ENCODE measurements at places on chromosomes 13 and 19.
A peak's percentile ranks its signal among the peaks of the same experiment; 100 is the strongest.

- DNase-seq, result no peak
Measured at GRCh38 chr19:31338069-31338776, 11.0 kb downstream of the TSHZ3 start.

- DNase-seq, result peak; percentile 59
Measured at GRCh38 chr19:518598-519231, 11.4 kb downstream of the TPGS1 start.

GRCh38 chr19:4495471-4495870, 22.8 kb downstream of the PLIN4 start:
- DNase-seq, result no peak

DNA sequence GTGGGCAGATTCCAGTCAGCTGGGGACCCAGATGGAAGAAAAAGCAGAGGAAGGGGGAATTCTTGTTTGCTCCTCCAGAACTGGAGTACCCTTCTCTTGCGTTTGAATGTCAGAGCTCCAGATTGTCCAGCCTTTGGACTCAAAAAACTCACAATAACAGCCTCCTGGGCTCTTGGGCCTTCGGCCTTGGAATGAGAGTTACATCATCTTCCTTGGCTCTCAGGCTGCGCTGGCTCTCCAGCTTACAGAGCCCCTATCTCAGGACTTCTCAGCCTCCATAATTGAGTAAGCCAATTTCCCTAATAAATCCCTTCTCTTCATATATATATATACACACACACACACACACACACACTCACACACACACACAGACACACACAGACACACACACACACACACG, 1215.7 kb upstream of the SLC10A2 start:
- DNase-seq, result no peak

DNA sequence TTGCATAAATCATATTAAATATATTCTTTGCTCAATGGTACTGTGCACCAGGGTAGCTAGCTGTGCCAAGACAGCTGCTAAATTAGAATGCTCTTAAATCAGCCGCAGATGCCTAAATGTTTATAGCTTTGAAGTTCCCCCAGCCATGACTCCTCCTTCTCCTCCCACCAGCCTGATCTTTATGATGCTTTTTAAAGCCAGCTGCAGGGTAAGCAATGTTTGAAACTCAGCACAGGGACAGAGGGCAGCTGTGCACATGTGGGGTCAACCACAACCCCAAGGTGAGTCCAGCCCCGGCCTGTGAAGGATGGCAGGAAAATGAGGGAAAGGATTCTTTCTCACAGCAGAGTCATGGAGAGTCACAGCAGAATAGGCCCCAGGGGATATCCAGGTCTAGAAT, 635.7 kb downstream of the UQCRFS1 start:
- no peak for DNase-seq

DNA sequence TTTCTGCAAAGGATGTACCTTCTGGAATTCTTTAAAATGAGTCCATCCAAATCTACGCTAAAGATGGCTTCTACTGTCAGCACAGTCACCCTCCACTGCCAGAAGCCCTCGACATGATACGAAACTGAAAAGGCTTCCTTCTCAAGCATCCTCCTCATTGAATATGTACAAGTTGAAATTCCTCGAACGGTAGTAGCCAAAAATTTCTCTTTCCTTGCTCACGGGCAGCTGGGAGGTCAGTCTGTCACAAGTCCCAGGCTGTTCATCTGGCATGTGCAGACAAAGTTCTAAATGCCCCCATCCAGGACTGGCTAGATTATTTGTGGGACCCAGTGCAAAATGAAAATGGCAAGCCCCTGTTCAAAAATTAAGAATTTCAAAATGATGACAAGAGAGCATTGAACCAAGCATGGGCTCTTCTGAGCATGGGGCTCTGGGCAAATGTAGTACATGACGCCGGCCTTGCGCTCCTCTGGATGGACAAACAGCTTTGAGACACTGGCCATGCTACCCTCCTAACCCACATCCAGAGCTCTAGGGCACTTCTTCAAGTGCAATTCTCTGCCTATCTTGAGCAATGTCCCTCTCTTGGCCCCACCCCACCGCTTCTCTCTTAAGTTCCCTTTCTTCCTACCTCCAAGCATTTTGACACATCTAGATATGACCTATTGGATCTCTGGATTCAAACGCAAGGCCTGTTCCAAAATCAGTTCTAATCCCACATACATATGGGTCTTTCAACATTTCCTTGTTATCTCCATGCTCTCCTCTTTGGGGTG, 78.9 kb upstream of the FLT1 start:
- peak; percentile 44 for DNase-seq

GRCh38 chr13:100835695-100836094, 161.1 kb upstream of the TMTC4 start:
- no peak for DNase-seq

DNA sequence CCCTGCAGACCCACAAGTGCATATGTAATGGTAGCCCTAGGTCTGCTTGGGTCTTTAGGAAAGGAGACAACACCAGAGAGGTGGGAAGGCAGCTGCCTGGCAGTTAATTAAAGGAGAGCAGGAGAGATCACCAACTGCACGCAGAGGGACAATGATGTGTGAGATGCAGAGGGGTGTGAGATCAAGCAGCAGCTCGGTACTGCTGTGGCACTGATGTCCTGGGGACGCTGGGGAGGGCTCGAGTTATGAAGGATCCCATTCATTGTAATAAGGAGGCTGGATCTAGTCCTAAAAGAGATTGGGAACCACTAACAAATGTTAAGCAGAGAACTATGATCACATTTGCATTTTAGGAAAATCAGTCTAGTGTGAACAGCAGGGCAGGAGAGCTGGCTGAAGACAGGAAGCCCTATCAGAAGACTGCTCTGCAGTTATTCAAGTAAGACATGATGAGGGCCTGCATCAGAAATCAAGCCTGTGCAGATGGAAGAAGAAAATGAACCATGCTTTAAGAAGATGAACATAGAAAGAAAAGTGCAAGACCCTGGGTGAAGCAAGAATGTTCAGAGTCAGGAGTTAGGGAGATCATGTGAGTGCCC, 80.4 kb downstream of the DLEU7 start:
- DNase-seq, result no peak

DNA sequence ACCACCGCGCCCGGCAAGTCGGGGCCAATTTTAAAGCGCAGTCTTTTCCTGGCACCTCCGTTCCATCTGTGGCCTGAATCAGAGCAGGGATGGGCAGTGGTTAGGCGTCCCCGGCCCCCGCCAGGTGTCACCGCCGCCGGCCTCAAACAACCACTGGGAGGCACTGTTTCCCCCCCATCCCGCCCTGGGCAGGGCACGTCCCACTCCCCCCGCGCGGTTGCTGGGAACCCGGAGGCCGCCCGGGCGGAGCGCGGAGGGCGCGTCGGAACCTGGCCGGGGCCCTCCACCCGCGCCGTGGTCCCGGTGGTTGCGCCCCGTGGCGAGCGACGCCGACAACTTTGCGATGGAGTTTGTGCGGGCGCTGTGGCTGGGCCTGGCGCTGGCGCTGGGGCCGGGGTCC, at the start of gene GRIN3B:
Gene GRIN3B, plus strand, starts transcription at position 325 of the 400 bp plus-strand sequence. Its CDS starts 19 bp downstream, at position 344.
- peak; percentile 58 for DNase-seq

Data from CD4-positive, alpha-beta T cell (primary cell).